Fibroblast of skin of abdomen (primary cell): ENCODE measurements at places on chromosomes 6 and 20.

- DNase-seq = no peak
Measured at GRCh38 chr6:20819774-20820400, 285.6 kb downstream of the CDKAL1 start.

DNA sequence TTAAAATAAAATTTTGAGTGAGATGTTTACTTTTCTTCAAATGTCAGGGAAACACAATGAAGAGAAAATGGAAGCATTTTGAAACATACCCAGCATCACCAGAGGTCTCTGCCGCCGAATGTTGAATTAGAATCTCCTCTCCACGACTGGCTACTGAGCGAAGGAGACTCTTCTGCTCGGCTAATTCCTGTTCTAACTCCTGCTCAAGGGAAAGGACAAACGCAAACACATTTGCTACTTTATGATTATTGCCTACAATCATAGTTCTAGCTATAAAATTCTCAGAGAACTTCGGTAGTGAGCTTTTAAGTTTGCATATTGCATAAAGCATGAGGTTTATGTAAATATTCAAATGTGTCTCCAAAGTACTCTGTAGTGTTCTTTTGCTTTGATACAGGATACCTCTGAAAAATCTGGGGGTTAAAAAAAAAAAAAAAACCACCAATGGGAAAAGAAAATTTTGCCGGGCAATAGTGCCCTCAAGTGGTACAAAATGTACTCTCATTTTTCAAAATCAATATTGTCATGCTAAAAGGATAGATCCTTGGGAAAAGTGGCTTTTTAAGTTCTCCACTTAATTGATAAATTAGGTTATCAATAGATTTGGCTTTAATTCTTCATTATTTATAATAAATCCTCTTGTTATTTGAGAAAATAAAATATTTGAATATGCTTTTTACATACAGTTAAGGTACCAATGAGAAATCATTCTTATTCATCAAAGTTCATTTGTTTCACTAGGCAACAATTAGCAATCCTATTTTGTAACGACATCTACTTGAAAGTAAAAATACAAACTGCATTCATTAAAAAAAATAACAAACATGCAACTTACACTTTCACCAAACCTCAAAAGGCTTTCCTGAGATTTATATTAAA is 369.0 kb downstream of the SYNE1 start:
- peak; percentile 16 for DNase-seq

- DNase-seq = peak; percentile 54
Measured at GRCh38 chr6:8084586-8084985, 17.8 kb downstream of the EEF1E1 start.

DNA sequence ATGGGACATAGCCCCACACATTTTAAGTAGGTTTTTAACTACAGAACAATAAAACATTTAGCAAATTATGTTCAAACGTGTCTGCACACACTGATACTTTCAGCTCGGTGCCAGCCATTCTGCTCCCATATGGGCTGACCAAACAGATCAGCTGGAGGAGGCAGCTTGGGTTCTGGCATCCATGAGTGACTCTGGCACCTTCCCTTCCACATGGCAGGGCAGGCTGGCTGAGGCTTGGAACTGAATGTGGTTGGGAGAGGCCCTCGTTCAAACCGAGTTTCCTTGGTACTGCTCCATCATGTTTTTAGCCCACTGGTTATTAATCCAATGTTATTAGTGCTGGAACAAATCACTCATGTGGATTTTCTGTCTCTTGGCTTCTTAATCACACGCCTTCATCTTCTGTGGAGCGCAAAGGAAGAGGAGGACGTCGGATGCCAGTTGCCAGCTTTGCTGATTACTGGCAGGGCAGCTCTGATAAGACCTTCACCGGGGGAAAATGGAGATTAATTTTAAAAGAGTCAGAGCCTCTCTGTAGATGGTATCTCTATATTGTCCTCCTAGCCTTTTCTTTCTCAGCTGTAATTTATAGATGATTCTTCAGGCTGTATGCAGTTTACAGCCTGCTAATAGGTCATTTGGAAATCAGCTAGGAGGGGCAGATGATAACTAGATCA is 93.1 kb upstream of the TIAM2 start:
- no peak for DNase-seq

DNA sequence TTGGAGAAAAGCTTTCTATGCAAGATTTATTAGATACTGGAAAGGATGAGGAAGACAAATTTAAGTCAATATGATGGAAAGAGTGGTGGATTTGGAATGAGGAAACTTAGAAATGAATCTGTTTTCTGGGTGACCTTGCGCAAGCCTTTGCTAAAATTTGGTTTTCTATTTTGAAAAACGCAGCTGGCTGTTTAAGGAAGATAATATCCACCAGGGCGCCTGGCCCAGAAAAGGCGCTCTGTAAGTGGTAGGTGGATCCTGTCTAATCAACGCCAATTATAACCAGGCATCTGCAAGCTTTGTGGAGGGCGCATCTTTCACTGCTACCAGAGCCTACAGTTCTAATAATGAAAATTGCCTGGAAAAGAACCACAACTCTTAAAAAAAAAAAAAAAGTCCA is 398 bp upstream of the SPATS1 start:
- no peak for DNase-seq

DNA sequence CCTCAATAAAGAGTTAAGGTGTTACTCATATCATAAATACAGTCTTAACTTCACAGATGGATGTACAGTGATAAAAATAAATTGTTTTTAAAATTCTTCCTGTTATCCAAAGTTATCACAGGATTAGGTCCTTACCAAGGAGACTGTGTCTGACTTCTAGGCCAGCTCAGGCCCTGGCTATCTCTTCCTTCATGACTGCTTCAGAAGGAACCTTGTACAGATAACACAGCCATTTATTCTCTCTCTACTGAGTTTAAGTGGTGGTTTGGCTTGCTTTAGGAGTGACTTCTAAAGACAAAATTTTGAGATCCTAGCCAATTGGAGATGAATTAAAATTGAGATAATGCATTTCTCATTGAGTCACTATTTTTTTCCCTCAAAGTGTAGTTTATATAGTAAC is 40.8 kb upstream of the RNF182 start:
- DNase-seq = no peak
